ENCODE measurements at places on chromosomes 16 and 17. TPM values are rescaled to one million over a fixed set of nuclear protein-coding genes. Genes with fewer than 3 reads are reported as not detected.

DNA sequence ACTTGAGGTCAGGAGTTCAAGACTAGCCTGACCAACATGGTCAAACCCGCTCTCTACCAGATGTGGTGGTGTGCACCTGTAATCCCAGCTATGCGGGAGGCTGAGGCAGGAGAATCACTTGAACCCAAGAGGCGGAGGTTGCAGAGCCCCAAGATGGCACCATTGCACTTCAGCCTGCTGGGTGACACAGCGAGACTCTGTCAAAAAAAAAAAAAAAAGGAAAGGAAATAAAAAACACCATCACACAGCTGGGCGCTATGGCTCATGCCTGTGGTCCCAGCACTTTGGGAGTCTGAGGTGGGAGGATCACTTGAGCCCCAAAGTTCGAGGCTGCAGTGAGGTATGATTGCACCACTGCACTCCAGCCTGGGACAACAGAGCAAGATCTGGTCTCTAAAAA lies 13.3 kb upstream of the SBK1 start:
- H3K27ac ChIP-seq: no peak overlapping the region
- DNase-seq: peak; percentile 57
- H3K4me3 ChIP-seq: no peak overlapping the region
- peaks cover 36% of the 10 kb centered on the region for H3K4me1 ChIP-seq
- H3K36me3 ChIP-seq: no peaks in the 10 kb centered on the region
- no peaks in the 10 kb centered on the region for H3K27me3 ChIP-seq

The CFAP97D1 gene
- not detected for total RNA-seq

The MYCBPAP gene
- total RNA-seq: 6.9 TPM

DNA sequence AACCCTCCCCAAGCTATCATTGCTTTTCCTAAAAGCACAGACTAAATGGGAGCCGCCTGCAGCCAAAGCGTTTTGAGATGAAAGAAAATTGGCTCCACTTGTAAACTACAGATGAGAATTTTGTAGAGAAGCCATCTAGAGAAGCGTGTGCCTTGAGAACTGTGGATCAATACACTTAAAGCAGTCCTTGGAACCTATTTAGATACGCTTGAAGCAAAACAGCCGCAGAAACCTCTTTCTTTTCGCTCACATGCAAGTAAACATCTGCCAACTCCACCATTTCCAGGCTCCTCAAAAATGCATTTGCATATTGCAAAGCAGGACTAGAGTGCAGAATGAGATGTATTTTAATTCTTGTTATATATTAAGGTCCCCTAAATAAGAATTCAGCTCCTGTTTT lies 13.1 kb downstream of the KIAA0513 start:
- H3K4me1 ChIP-seq: peaks cover 10% of the 10 kb centered on the region
- no peaks in the 10 kb centered on the region for H3K27me3 ChIP-seq
- no peak overlapping the region for H3K4me3 ChIP-seq
- no peak overlapping the region for H3K27ac ChIP-seq
- H3K36me3 ChIP-seq: no peaks in the 10 kb centered on the region

Data from activated CD8-positive, alpha-beta T cell treated with anti-CD3 and anti-CD28 coated beads for 36 hours (primary cell).